ENCODE measurements at places on chromosomes 1 and 21. TPM values are rescaled to one million over a fixed set of nuclear protein-coding genes. Genes with fewer than 3 reads are reported as not detected.
A peak's percentile ranks its signal among the peaks of the same experiment; 100 is the strongest.

The ZBTB17 gene
- total RNA-seq = 26.6 TPM

The ILDR2 gene
- 2.4 TPM for total RNA-seq

The ATAD3B gene
- 63.4 TPM for total RNA-seq

The TRIM45 gene
- total RNA-seq = 15.0 TPM

The C1QB gene
- not detected for total RNA-seq

The SPTA1 gene
- total RNA-seq = not detected

The TIAM1 gene
- total RNA-seq = 20.0 TPM

The ZNF695 gene
- total RNA-seq = 20.6 TPM

The KCNJ15 gene
- total RNA-seq = not detected

The SYT11 gene
- 15.9 TPM for total RNA-seq

The CFHR1 gene
- not detected for total RNA-seq

The ATP1A2 gene
- 18.3 TPM for total RNA-seq

DNA sequence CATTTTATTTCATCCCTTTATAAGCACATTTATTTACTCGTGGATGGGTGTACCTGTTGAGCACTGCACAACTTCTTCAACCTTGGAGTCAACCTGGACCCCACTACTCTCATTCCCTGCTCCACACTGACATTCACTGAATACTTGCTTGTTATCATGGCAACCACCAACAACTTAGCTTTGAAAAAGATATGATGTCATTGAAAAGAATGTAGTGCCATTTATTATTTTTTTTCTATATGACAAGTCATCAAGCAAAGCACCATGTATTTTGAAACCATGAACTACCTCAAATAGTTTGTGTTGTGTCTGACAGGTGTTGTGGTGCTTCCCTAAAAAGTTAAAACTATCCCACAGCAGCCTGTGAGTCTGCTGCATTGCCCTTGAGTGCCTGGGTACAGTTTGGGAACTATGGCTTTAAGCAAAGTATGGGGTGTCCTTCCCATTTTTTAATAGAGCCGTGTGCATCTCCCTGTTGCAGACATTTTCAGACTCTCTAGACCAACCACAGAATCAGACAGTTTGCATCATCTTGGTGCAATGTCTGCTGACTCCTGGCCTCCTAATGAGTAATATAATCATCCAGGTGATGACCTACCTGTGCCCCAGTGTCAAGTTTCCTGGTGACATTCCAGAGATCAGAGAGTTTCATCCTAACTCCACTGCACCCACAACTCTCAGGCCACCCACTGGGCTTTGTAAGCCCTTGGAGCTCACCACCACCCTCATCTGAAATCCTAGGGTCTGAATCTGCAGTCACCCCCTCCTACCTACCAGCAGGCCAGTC, 339.7 kb upstream of the PROX1 start:
- H3K4me1 ChIP-seq = peaks cover 4% of the 10 kb centered on the region
- no peaks in the 10 kb centered on the region for H3K36me3 ChIP-seq
- no peak overlapping the region for H3K27ac ChIP-seq
- no peak for DNase-seq
- H3K4me3 ChIP-seq = no peak overlapping the region
- H3K27me3 ChIP-seq = no peaks in the 10 kb centered on the region

DNA sequence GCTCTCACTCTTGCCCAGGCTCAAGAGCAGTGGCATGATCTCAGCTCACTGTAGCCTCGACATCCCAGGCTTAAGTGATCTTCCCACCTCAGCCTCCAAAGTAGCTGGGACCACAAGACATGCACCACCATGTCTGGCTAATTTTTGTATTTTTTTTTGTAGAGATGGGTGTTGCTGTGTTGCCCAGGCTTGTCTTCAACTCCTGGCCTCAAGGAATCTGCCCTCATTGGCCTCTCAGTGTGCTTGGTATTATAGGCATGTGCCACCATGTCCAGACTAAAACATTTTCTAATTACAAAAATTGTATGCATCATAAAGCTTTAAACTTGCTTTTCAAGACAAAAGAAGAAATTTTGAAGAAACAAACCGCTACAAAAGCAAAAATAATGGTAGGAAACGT, 20.1 kb downstream of the CBR1 start:
- 0 out of 2 replicates have a peak overlapping the region, but pooled peaks have one; percentile 28 for H3K27ac ChIP-seq
- no peaks in the 10 kb centered on the region for H3K27me3 ChIP-seq
- DNase-seq = no peak
- H3K36me3 ChIP-seq = peaks cover 18% of the 10 kb centered on the region

- DNase-seq = no peak
- H3K4me3 ChIP-seq = no peak overlapping the region
- H3K27me3 ChIP-seq = no peaks in the 10 kb centered on the region
- H3K4me1 ChIP-seq = no peaks in the 10 kb centered on the region
These were observed 139.8 kb downstream of the AK5 start for GRCh38 chr1:77421504-77422233.

- H3K4me1 ChIP-seq = no peaks in the 10 kb centered on the region
- no peak overlapping the region for H3K4me3 ChIP-seq
- no peaks in the 10 kb centered on the region for H3K36me3 ChIP-seq
- no peak for DNase-seq
- no peaks in the 10 kb centered on the region for H3K27me3 ChIP-seq
These were observed 221.1 kb downstream of the LMO4 start for GRCh38 chr1:87549738-87550137.

DNA sequence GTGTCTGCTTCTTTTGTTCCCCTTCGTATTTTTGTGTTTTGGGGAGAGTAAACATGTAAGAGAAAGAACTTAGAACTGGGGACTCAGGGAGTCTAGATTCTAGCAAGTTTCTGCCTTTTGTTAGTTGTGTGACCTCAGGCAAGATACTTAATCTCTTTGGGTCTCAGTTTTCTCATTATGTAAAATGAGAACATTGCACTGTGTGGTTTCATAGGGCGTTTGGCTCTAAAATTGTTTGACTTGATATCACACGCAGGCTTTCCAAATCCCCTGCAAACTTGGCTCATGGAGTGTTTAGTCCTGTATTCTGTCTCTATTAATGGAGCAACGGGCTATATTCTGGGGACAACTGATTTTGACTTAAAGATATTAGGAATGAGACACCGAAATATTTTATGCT, 57.7 kb downstream of the NTNG1 start:
- DNase-seq = no peak
- no peak overlapping the region for H3K4me3 ChIP-seq
- no peaks in the 10 kb centered on the region for H3K36me3 ChIP-seq
- H3K4me1 ChIP-seq = peaks cover 23% of the 10 kb centered on the region

- H3K27ac ChIP-seq = no peak overlapping the region
- peak; percentile 73 for DNase-seq
- no peak overlapping the region for H3K4me3 ChIP-seq
These were observed 43.8 kb downstream of the RBM11 start for GRCh38 chr21:14259747-14260146.

- no peak overlapping the region for H3K27ac ChIP-seq
- H3K27me3 ChIP-seq = no peaks in the 10 kb centered on the region
- no peaks in the 10 kb centered on the region for H3K36me3 ChIP-seq
- no peak overlapping the region for H3K4me3 ChIP-seq
These were observed 184.1 kb downstream of the FOXD2 start for GRCh38 chr1:47621977-47622376.

DNA sequence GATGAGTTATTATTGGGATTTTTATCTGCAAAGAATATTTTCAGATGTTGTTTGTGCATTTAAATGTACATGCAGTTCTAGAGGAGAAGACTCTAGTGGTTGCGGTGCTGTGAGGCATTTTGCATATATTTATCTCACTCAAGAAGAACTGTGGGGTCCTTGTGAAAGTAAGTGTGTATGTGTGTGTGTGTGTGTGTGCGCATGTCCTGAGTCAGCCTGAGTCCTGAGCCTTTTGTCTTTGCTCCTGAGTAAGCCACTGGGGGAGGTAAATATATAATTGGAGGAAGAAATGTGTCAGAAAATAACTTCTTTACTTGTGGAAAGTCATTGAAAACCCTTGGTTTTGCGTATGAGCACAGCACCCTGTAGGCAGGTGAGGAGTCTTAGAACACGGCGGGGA, 55.6 kb upstream of the CD34 start:
- peaks cover 17% of the 10 kb centered on the region for H3K4me1 ChIP-seq
- no peak overlapping the region for H3K4me3 ChIP-seq
- H3K27me3 ChIP-seq = peaks cover 26% of the 10 kb centered on the region
- no peak for DNase-seq
- H3K27ac ChIP-seq = no peak overlapping the region
- H3K36me3 ChIP-seq = no peaks in the 10 kb centered on the region

- no peaks in the 10 kb centered on the region for H3K27me3 ChIP-seq
- no peaks in the 10 kb centered on the region for H3K36me3 ChIP-seq
- DNase-seq = no peak
- no peak overlapping the region for H3K27ac ChIP-seq
These were observed 345.7 kb downstream of the ZNF326 start for GRCh38 chr1:90340606-90341005.

GRCh38 chr1:37764414-37764825, 500 bp downstream of the EPHA10 start:
- H3K36me3 ChIP-seq = no peaks in the 10 kb centered on the region
- peaks cover 91% of the 10 kb centered on the region for H3K27me3 ChIP-seq

DNA sequence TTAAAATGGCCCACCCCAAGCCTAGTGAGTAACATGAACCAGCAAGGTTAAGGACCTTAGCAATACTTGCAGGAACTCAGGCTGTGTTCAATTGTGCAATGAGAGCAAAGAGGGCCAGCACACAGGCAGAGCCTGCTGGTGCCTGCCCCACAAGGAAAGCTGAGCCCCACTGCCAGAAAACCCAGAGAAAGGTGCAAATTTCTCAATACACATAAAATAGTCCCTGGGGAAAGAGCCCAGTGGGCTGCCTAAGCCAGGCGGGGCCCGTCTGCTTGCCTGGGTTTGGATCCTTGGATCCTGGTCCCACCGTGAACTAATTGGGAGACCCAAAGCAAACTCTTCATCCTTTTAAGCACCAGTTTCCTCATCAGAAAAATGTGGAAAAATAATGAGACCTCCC, 128.5 kb upstream of the CACNA1E start:
- no peaks in the 10 kb centered on the region for H3K27me3 ChIP-seq
- H3K27ac ChIP-seq = no peak overlapping the region
- no peaks in the 10 kb centered on the region for H3K36me3 ChIP-seq
- no peak overlapping the region for H3K4me3 ChIP-seq

DNA sequence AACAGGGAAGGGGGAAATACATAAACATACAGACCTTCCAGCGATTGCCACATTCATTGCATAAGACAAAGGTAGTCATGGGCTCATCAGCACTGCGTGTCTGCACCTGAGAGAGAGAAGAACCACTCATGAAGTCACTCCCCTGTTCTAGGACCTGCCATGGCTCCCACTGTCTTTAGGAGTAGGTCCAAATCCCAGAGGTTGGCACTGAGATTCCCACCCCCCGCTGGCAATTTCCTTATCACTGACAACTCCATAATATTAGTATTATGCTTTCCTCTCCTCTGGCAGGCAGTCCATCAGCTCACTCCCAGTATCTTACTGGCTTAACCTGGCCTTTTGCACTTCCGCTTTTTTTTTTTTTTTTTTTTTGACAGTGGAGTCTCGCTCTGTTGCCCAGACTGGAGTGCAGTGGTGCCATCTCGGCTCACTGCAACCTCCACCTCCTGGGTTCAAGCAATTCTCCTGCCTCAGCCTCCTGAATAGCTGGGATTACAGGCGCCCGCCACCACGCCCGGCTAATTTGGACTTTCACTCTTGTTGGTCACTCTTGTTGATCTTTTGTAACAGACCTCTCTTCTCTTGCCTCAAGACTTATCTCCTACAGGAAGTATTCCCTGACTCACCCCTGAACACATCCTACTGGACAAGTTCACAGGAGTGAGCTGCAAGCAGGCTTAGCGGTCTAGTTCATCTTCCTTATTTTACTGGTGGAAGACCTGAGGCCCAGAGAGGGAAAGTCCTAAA, 14.8 kb upstream of the ZNF436 start:
- no peak overlapping the region for H3K27ac ChIP-seq
- peaks cover 98% of the 10 kb centered on the region for H3K27me3 ChIP-seq
- no peak overlapping the region for H3K4me3 ChIP-seq
- H3K4me1 ChIP-seq = no peaks in the 10 kb centered on the region

DNA sequence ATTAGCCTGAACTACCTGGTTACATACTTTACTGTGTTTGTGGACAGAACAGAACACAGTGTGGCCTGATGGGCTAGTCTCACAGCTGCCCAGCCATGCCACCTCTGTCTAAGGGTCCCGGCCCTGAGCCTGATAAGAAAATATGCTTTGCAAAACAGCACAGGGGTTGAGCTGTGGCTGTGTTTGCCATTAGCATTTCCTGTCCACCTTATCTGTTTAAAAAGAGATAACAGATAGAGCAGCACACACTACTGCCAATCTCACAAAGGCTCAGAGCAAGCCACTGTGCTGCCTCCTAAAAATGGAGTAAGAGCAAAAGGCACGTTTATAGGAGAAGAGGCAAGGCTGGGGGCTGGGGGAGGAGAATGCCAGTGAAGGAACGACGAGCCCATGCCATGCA, 95.0 kb downstream of the SUSD4 start:
- no peaks in the 10 kb centered on the region for H3K27me3 ChIP-seq
- DNase-seq = no peak
- no peaks in the 10 kb centered on the region for H3K36me3 ChIP-seq
- no peaks in the 10 kb centered on the region for H3K4me1 ChIP-seq

DNA sequence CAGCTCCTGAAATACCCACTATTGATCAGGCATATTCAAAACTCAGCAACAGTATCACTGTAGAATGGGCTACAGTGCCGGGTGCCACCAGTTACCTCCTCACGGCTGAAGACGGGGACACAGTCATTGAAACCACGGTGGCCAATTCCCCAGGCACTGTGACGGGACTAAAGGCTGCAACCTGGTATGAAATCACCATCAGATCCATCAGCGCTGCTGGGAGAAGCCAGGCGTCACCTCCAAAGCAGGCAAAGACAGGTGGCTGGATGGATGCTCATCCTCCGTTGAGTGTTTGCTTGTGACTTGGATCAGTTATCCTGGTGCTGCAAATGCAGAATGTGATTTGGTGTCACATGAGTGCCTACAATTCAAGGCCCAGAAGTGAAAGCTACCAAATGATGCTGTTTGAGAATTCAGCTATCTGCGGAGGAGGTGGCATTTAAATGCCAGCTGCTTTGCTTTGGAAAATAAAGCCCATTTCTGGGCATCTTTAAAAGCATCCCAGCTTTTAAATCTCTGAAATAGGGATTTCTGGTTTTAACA, 5.1 kb downstream of the FNDC7 start:
- peaks cover 13% of the 10 kb centered on the region for H3K4me1 ChIP-seq
- H3K4me3 ChIP-seq = no peak overlapping the region
- no peak for DNase-seq
- no peak overlapping the region for H3K27ac ChIP-seq

Data from GM23338 (cell line).